ENCODE measurements at places on chromosomes 11 and 22.

GRCh38 chr11:64790205-64791095, 12.1 kb upstream of the SF1 start:
- no peak for DNase-seq

DNA sequence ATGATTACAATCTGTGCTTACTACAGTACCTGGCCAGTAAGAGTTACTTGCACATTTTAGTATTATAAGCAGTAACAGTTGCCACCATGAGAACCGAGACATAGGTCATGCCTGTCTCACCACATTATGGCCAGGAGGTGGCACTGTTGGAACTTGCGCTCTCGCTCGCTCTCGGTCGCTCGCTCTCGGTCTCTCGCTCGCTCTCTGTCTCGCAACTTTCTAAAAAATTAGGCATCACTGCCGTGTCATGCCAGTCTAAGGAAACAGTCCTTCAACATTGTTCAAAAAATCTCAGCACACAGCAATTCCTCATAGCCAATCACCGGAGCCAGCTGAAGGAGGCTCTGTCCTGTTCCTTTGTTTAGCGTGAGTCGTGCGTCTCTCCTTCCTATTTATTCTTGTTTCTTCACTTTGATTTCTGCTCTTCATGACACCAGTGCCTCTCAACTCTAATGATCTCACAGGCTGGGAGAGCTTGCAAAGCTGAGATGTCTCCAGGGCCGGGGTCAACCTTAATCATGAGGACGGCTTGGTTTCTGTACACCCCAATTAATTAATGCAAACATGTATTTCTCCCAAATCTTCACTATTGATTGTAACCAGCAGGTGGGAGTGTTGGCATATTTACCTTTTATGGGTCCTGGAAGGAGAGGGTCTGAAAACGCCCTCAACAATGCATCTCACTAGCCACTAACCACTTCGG, 6.3 kb upstream of the ADAMTS8 start:
- peak; percentile 84 for DNase-seq

- DNase-seq: no peak
Measured at GRCh38 chr11:46050003-46050461, 71.2 kb downstream of the PHF21A start.

DNA sequence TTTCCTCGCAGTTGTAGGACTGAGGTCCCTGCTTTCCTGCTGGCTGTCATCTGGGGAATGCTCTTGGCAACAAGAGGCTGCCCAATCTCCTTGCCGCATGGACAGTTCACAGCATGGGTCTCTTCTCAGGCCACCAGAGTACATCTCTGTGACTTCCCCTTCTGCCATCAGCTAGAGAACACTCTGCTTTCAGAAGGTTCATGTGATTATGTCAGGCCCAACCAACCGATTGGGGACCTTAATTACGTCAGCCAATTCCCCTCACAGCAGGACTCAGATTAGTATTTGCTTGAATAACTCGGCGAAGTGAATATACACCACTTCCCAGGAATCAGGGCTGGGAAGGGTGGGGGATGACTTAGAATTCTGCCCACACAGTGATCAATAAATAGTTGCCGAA, 61.9 kb upstream of the CSNK2A3 start:
- DNase-seq: no peak

GRCh38 chr11:60059052-60059451, 2.6 kb downstream of the MS4A3 start:
- DNase-seq: no peak

DNA sequence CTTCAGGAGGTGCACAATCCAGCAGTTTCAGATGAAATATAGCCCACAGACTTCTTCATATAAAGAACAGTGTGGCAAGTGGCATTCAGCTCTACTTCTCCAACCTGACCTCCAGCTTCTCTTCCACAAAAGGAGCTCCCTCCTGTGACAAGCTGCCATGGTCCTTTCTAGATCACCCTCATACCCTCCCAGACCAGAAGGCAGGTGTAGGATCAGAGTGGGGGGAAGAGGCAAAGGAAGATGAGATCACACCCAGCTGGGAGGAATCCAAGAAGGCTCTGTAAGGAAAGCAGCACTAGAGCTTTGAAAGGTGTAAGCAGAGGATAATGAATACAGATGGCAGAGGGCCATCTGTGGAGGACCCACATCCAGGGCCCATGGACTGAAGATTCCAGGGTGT, 7.6 kb downstream of the CLPB start:
- peak; percentile 30 for DNase-seq

DNA sequence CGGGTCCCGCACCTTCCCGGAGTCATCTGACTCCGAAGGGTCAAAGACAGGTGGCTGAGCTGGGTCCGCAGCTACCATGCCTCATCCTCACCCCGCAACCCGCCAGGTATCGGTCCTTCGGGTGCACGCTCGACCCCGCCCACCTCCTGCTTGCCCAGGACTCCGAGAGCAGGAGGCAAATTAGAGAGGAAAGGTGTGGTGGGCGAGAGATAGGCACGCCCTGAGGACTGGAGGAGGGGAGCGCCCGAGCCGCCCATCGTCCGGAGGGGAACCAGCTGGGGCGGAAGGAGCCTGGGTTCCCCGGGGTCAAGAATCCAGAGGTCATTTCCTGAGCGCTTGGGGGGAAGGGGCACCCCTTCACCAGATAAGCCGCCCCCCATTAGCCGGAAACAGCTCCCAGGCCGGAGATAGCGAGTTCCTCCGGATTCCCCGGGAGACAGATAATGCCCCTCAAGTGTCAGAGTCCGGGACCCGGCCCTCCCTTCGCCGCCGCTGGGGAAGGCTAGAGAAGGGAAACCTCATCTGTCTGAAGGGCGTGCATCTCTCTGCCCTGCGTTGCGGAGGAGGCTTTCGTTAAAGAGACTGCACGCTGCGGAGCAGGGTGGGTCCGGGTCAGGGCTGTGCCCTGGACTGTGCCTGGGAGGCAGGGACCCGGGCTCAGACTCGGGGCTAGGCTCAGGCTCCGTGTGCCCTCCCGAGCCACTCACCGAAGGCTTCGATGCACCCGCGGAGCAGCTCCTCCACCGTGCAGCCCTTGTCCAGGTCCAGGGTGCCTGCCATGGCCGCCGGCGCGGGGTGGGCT, 1.7 kb downstream of the RASGRP2 start:
- DNase-seq: no peak

GRCh38 chr22:27116312-27117086, 459.1 kb downstream of the MIAT start:
- DNase-seq: no peak

DNA sequence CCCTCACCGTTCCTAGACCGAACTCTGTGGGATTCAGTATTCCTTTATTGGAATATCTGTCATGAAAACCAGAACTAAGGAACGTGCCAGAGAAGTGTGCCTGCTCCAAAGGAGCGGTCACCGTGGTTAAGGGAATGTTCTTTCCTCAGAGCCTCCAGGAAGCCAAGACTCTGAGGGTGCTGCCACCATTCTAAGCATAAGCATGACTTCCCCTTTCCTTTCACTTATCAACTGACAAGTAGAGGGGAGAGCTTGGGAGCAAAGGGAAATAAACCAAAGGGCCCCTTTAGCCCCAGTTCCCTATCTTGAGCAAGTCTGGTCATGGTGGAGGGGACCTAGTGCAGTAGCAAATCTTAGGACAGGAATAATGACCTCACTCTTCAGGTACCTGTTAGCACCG, 26.8 kb downstream of the CTR9 start:
- no peak for DNase-seq

GRCh38 chr11:118224511-118225188, at the start of gene JAML:
TSS of gene JAML (minus strand) at chr11:118225011. CDS start at chr11:118214866, 10,145 bp downstream.
- DNase-seq: no peak

GRCh38 chr22:30327864-30328345, 1.2 kb upstream of the TBC1D10A start:
- no peak for DNase-seq

DNA sequence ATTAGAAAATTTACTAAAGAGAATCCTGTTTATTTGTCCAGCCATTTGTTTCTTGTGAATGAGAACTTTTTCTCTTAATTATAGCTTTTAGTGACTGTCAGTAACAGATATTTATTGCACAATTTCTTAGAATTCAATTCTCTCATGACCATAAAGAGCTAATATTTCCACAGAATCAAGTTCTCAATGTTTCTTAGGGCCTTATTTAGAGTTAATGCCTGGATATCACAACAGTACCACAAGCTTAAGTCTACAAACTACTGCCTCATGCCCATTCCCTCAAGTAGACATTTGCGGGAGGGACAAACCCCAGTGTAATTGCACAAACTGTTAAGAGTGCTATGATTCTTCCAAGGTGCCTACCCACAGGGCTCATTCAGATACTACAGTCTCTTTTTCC, 199.7 kb upstream of the POU2AF2 start:
- DNase-seq: no peak

GRCh38 chr11:70671083-70671482, 272.8 kb downstream of the CTTN start:
- no peak for DNase-seq

GRCh38 chr11:72981971-72982685, 160.0 kb downstream of the FCHSD2 start:
- no peak for DNase-seq

- no peak for DNase-seq
Measured at GRCh38 chr11:11312738-11313137, 40.3 kb downstream of the CSNK2A3 start.

DNA sequence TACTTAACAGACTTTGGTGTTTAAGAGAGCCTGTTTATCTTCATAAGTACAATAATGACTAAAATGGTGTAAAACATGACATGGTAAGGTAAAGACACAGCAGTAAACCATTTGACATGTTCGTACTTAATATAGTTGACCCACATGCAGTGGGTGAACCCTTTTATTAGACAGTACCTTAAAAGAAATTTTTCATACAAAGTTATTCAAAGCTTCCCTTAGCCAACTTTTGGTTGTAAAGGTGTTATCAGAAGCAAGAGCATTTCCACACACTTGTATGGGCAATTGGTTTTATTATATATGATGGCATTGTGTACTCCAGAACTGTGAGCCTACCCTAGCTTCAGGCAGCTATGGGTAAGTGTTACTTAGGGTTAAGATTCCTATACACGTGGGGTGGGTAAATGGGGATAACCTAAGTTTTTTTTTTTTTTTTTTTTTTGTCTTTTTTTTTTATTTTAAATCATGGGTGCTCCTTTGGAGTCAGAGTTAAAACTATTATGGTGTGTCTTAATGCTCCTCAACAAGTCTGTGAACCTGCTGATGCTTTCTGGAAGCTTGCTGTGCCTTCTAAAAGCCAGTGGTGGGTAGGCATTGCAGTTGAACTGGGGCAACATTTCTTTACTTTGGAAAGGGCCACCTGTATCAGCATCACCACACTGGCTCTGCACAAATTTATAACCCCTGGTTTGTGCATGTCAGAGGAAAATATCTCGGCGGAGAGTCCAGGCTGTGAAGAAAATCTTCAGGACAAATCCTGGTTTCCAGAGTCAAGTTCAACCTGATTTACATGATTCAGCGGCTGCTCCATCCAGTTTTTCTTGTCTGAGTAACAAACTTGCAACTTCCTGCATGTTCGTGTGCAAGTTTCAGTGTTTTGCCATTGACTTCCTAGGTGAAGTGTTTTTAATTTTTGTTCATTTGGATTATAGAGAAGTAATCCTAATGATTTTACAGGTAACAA, 3.3 kb downstream of the PCF11 start:
- no peak for DNase-seq

DNA sequence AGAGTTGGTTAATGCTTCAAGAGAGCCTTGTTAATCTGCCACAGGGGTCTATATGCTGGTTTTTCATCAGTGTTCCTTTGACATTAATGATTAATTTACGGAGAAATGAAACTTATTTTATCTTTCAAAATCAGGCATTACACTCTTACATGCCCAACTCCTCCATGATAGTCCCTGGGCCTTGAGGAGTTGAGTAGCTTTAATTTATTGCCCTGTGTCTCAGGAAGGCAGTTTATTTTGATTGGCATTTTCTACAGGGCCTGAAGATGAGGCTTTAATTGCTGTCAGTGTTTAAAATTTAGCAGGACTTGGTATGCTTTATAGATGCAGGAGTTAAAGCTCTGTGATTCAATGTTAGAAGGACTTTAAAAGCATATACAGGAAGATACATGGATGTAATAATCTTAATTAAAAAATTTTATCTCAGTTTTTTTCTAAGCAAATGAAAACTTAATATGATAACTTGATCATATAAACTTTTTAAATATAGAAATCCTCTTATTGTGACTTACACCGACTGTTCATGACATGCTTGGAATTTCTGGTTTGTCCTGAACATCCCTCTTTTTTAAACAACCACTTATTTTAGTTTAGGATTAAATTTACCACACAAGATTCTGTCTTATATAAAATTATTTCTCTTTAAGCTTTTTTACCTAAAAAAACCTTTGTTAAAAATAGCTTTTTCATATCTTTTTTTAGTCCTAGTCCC, 12.2 kb downstream of the GLYAT start:
- no peak for DNase-seq

DNA sequence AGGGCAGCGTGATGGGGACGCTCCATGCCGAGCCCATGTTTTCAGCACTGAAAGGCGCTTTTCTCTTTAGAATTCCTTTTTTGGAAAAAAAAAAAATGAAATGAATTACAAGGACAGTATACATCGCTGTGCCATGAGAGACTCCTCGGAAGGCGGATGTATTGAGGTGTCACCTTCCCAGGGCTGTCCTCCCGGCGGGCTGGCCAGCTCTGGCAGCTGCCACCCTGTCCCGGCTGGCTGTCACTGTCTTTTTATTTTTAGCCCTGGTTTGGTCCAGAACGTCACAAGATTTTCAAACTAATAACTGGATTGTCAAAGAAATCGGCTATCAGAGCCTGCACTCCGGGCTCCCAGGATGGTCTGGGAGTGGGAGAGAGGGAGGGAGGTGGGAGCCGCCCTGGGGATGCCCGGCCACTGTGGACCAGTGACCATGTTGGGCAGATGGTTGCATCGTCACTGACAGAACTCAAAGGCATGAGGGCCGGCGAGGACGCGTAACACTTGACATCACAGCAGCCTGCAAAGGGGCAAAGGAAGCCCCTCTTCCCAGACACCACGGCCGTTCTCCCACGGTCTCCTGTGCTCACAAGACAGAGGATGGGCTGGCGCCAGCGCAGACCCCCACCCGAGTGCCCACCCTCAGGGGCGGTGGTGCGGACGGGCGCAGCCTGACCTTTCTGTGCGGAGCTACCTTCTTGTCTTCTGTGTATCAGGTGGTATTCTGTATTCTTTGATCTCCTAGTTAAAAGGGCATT, 392.9 kb downstream of the TBC1D22A start:
- no peak for DNase-seq

- DNase-seq: no peak
Measured at GRCh38 chr11:25899617-25900160, 432.2 kb upstream of the ANO3 start.

- peak; percentile 26 for DNase-seq
Measured at GRCh38 chr22:45083659-45084305, 74.0 kb upstream of the PHF21B start.

- DNase-seq: no peak
Measured at GRCh38 chr11:31844351-31844750, 33.2 kb upstream of the PAX6 start.

- DNase-seq: no peak
Measured at GRCh38 chr11:26622181-26622580, 50.1 kb upstream of the MUC15 start.

DNA sequence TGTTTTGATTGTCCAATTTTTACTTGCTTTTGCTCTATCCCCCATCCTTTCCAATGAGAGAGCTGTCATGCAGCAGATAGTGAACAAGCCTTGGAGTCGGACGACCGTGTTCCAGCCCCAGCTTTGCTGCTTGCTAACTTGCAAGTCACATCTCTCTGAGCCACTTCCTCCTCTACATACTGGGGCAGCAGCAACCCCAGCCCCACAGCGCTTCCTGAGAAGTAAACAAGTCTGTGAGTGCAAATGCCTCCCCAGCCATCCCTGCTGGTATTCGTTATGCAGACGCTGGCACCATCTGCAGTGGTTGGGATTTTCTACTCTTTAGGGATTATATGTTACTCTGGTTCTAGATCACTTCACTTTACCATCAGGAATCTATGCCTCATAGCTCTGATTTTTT, 35.0 kb downstream of the TPBGL start:
- no peak for DNase-seq

GRCh38 chr11:9853929-9854552, 190.2 kb downstream of the SWAP70 start:
- DNase-seq: no peak
